ENCODE measurements at places on chromosomes 1 and 21. TPM values are rescaled to one million over a fixed set of nuclear protein-coding genes. Genes with fewer than 3 reads are reported as not detected.

DNA sequence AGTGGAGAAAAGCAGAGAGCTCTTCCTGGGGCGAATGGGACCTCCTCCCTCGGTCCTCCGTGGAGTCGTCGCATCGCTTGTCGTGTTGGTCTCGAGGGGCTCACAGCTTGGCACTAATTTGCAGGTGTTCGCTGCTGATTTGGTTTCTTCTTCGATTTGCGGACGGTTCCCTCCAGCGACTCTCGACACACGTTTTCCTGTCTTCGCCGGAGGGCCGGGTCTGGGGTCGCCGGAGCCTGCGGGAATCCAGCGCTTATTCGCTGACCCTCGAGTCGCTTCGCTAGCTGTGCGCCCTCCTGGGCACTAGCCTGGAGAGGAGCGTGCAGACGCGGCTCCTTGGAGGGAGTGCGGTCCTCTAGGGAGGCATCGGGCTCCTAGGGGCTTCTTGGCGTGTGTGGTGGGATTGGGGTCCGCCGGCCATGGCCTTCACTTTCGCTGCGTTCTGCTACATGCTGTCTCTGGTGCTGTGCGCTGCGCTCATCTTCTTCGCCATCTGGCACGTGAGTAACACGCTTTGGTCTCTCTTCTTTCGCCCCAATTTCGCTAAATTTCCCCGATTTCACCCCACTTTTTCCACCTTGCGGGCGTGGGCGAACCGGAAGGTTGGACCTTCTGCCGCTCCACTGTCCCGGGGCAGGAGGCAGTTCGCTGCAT, 766 bp downstream of the CNIH3 start:
- DNase-seq, result no peak

- DNase-seq, result no peak
Measured at GRCh38 chr1:150288822-150289221, 4.8 kb upstream of the MRPS21 start.

- no peak for DNase-seq
Measured at GRCh38 chr1:65062339-65062738, 85.7 kb upstream of the AK4 start.

GRCh38 chr1:164651351-164651951, 92.5 kb downstream of the PBX1 start:
- peak; percentile 71 for DNase-seq

DNA sequence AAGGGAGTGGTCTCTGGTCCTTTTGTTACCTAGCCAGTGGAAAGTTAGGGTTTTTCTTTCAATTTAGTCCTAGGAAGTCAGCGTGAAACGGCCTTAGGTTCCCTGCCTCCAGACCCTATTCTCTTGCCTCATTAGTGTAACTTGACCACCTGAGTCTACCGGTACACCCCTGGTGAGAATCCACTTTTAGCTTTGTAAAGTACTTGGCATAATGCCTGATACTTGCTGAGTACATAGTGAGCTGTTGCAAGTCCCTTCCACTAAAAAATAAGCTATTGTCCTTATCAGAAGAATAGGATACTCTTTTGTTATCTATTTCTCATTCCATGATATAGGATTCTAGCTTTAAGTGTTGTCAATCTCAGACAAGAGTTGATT, 228.8 kb downstream of the ST6GALNAC3 start:
- DNase-seq, result no peak

DNA sequence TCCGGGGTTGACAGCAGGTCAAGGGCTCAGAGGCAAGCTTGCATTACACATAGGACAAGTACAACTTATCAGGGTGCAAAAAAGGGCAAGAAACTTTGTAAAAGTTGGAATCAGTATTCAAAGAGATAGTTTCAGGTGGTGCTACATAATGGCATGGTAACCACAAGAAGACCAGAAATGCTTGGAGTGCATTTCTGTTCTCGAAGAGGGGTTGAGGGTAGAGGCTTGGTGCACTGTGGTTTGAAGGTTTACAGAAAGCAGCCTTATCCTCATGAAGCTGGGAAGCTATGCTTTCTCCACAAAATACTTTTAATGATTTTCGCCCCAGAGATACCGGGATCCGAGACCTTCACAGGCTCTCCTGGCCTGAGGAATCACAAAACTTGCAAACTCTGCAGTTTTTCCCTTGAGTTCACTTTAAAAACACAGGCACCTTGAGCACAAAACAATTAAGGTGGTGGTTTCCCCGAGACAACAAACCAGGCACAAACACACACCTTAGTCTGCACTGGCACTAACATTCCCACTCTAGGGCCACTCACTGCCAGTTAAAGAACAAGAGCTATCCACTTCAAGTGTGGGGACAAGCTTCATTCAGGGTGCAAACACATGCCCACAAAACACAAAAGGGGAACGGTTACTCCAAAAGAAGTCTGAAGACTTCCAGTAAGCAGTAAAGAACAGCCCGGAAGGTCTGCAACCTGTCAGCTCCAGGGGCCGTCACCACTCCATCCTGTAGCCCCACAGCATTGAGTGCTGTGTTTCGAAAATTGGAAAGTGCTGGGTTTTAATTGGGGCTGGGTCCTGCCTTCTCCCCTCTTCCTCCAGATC, 29.8 kb upstream of the NFIA start:
- DNase-seq, result no peak

DNA sequence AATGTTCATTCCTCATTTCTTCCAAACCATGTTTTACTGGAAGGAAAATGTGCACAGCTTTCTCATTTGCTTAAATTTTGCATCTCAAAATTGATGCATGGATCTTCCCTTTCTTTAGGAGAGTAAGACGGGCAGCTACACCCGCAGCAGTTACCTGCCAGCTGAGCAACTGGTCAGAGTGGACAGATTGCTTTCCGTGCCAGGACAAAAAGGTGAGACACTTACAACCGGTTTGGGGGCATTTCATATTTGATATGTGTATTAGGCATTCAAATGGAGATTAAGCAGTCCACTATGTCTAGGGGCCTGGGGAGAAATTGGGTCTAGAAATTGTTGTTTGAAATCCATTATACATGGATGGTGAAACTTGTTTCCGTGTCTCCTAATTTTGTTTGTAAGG, 12.9 kb downstream of the C8A start:
- no peak for DNase-seq

- no peak for DNase-seq
Measured at GRCh38 chr1:230312676-230313075, 113.5 kb downstream of the PGBD5 start.

DNA sequence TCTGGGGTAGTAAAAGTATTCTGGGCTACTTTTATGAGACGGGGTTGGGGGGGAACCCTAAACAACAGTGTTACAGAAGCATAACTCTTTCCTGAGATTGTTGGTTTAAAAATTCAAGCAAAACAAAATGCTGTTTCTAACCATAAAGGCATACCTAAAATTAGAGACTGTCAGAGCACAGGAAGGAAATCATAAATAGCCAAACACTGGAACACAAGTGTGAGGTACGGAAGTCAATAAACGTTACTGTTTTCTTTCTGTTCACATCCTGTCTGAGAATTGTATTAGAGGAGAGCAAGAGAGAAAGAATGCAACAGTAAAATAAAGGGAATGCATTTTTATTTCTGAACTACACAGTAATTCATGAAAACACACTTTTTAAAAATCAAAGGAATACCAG, 42.8 kb upstream of the IL12RB2 start:
- DNase-seq, result no peak

GRCh38 chr1:1048765-1049164, 25.3 kb downstream of the RNF223 start:
- no peak for DNase-seq

- no peak for DNase-seq
Measured at GRCh38 chr1:37017720-37018119, 16.6 kb downstream of the GRIK3 start.

GRCh38 chr1:84859866-84860265, 33.1 kb downstream of the LPAR3 start:
- DNase-seq, result no peak

- DNase-seq, result no peak
Measured at GRCh38 chr1:97372531-97372930, 548.3 kb downstream of the DPYD start.

DNA sequence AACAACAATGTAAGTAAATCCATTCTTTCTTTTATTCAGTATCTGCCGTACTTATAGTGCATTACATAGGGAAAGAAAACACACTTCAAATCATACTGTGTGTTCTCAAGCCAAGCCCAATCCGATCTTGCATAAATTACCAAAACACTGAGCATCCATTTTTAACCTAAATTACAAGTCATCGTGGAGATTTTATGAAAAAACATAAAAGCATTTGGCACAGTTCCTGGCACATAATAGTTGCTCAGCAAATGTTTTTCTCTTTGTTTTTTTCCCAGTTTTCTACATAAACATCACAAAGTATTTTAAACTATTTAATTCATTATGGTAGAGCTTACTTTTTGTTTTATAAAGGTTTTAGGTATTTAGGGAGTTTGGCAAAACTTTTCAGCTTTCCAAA, 48.1 kb upstream of the LRRC8C start:
- DNase-seq, result no peak

DNA sequence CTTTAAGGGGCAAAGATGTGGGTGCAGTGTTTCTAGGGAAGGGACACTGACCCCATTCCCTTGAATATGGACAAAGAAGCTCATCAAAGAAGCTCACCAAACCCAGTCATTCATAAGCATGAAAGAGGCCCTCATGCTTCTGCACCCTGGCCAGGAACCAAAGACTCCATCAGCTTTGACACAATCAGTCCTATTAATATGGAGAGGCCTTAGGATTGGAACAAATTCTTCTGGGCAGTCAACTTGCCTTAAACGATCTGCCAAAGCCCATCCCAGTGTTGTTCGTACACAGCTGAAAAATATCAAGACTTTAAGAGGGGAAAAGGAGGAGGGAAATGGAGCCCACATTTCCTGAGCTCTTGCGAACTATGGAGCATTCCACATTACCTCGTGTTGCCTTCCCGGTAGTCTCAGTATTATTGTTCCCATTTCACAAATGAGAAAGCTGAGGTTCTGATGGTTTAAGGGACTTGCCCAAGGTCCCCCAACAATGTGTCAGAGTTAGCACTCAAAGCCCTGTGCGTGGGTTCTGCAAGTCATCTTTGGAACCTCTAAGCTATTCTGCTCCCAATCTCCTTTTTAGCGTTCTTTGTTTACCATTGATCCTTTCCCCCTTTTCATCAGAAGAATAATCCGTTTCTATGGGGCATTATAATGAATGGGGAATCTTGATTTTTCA, 161.9 kb downstream of the ZBTB18 start:
- DNase-seq, result no peak

- DNase-seq, result no peak
Measured at GRCh38 chr1:21911205-21912001, 25.7 kb downstream of the HSPG2 start.

DNA sequence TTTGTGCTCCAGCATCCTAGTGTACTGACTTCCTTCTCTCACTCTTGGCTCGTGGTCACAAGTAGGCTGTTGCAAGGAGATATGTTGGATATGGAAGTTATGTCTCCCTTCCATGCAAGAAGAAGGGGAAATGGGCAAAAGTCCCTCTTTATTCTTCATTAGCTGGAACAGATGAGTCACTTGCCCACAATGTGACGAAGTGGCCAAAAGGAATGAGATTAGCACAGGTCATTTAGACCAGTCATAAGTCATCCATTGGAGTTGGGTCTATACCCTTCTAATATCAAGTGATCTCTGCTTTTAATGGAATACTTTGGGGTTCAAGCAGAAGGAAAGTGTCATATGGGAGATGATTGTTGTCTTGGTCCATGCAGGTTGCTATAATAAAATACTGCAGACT, 91.2 kb upstream of the NGF start:
- DNase-seq, result no peak

DNA sequence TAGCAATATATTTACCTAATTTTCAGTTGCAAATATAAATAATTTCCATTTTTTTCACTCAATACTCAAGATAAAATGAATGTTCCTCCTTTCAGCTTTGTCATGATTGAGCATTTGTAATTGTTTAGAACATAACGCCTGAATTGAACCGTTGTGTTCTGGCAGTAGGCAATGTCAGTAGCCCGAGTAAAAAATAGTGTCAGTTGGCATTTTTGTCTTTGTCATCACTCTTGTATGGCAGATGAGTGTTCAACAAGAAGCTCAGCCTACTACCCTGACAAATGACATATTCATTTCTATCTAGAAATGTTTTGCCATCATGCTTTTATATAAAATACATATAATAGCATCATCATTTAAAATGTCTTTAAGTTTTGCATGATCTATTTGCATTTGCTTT, 691.4 kb upstream of the NCAM2 start:
- no peak for DNase-seq

DNA sequence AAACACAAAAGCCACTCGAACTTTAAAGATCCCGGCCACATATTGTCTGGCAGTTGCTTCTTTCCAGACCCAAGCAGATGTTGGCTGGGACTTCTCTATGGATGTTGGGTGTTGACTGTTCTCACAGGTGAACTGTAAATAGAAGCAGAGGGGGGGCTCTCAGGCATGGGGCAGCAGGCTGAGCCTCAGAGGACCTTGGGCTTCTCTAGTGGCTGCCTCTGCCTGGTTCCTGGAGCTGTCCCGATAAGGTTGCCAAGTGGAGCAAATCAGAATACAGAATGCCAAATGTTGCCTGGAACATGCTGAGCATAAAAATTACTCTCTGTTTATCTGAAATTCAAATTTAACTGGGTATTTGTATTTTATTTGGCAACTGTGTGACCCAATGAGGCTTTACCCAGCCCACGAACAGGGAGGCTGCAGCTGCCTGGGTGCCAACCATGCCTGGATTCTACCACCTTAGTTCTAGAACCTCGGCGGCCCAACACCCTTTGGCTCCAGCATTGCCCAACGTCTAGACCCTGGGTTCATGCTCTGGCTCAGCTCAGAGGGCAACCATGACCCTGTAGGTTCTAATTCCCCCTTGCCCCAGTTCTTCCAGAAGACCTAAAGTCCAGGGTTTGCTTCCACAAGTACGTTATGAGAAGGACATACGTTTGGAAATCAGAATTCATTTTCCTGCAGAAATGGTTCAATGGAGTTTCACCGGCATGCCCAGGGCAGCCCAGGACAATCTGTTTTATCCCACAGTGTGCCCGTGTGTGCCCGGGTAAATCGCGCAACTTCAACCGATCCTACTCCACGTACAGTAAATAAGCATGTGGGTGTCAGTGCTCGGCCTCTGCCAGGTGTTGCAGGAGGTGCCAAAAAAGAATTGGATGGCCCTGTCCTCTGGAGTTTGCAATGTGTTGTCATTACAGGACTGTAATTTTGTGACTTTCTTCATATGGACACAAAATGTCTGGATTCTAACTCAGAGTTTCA, 5.4 kb upstream of the SLC45A1 start:
- no peak for DNase-seq

DNA sequence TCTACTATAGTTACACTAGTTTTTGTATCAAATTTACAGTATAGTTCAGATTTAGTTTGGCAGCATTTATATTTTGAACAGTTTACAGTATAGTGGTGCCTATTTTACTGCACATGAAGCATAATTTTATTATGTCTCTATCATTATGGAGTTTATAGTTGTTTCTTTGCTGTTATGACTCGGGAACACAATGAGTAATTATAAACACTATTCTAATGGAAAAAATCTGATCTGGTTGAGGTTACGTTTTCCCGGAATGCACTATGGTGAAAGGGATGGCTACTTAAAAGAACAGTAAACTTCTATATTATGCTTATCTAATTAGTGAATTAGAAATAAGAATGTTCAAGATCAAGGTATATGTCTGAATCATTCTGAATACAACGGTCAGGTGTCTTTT, 10.6 kb downstream of the LCA5L start:
- no peak for DNase-seq

GRCh38 chr1:232835166-232835565, 29.9 kb downstream of the MAP10 start:
- DNase-seq, result no peak

GRCh38 chr1:55600242-55600641, 385.1 kb upstream of the USP24 start:
- no peak for DNase-seq

Gene GPR25
- not detected for total RNA-seq

Gene HORMAD1
- 0.21 TPM for total RNA-seq

Gene SYTL1
- total RNA-seq, result 93.6 TPM

Gene LCE6A
- total RNA-seq, result not detected

Gene CACNA1S
- total RNA-seq, result not detected

Gene SLAMF6
- total RNA-seq, result 3.0 TPM

Gene DDR2
- 60.3 TPM for total RNA-seq

Gene DPT
- total RNA-seq, result 15.9 TPM

Measured in ureter (tissue), 1 donor.